Fibroblast of the conjunctiva (primary cell): ENCODE measurements at places on chromosomes 16 and 17.

DNA sequence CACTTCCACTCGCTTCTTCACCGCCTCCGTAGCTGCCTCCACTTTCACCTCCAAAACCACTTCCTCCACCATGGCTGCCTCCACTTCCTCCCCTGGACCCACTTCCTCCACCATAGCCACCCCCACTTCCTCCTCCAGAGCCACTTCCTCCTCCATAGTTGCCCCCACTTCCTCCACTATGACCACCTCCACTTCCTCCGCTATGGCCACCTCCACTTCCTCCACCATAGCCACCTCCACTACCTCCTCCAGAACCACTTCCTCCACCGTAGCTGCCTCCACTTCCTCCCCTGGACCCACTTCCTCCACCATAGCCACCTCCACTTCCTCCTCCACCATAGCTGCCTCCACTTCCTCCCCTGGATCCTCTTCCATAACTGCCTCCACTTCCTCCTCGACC lies 4.5 kb downstream of the KRT9 start:
- DNase-seq = no peak

GRCh38 chr17:2266865-2267228 lies 36.7 kb downstream of the SMG6 start:
- no peak for DNase-seq

- DNase-seq = no peak
Observed at GRCh38 chr17:58918072-58918471, 162.4 kb downstream of the PPM1E start.

GRCh38 chr17:80998748-80999535 lies 7.3 kb downstream of the CHMP6 start:
- DNase-seq = no peak

GRCh38 chr16:27840311-27841060 lies 223.0 kb downstream of the GSG1L start:
- DNase-seq = no peak

GRCh38 chr17:79325709-79326430 lies 251.2 kb downstream of the ENGASE start:
- no peak for DNase-seq

GRCh38 chr17:4533523-4534504 lies 21.4 kb downstream of the MYBBP1A start:
- no peak for DNase-seq

DNA sequence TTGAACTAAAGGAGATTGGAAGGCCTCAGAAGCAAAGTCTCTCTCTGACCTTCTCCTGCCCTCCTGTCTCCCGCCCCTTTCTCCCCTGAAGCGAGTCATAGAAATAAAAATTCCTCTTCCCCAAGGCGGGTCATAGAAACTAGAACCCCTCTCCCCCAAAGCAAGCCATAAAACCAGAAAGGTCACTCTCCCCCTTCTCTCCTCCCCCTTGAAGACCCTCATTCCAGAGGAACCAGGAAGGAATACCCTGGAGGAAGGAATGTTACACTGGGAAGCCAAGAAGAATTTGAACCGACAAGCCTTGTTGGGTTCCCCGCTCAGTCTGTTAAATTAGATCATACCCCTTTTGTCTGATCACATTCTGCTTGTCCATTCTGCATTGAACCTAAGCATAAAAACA lies 2.7 kb upstream of the GJC1 start:
- no peak for DNase-seq

- no peak for DNase-seq
Observed at GRCh38 chr17:80749611-80750010, 205.0 kb downstream of the RPTOR start.

DNA sequence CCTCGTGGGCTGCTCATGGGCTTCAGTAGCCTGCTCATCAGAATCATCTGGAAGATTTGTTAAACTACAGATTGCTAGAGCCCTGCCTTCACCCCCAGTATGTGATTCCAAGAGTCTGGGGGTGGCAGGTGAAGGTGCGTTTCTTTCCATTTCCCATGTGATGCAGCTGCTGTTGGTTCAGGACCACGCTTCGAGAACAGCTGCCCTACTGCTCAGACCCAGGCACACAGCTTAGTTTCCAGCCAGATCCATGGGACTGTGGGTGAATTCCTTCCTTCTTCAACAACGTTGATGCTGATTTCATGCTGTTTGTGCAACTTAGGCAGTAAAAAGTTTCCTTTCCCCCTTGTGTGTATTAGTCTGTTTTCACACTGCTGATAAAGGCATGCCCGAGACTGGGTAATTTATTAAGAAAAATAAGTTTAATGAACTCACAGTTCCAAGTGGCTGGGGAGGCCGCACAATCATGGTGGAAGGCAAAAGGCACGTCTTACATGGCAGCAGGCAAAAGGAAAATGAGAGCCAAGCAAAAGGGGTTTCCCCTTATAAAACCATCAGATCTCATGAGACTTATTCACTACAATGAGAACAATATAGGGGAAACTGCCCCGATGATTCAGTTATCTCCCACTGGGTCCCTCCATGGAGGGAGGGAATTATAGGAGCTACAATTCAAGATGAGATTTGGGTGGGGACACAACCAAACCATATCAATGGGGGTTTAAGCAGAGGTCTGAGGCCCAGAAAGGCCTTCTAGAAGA lies 159.2 kb downstream of the XYLT1 start:
- DNase-seq = no peak

- no peak for DNase-seq
Observed at GRCh38 chr17:9907131-9907530, 2.1 kb upstream of the RCVRN start.

DNA sequence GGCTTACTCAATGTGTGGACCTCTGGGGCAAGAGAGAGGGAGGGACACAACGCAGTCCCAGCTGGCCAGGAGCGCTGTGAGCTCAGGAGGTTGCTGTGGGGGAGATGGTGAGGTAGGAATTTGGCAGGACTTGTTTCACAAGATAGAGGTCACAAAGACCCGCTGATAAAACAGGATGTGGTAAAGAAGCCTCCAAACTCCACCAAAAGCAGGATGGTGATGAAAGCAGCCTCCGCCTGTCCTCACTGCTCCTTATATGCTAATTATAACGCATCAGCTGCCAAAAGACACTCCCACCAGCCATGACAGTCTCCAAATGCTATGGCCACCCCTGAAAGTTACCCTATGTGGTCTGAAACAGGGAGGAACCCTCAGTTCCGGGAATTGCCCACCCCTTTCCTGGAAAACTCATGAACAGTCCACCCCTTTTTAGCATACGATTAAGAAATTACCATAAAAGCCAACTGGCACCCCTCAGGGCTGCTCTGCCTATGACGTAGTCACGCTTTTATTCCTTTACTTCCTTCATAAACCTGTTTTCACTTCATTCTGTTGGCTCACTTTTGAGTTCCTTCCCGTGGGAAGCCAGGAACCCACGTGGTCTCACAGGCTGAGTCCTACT lies 5.3 kb upstream of the EIF4A3 start:
- no peak for DNase-seq

- DNase-seq = no peak
Observed at GRCh38 chr16:80063031-80063712, 462.6 kb upstream of the MAF start.

GRCh38 chr16:66569131-66569530 lies 2.9 kb downstream of the CMTM1 start:
- no peak for DNase-seq

DNA sequence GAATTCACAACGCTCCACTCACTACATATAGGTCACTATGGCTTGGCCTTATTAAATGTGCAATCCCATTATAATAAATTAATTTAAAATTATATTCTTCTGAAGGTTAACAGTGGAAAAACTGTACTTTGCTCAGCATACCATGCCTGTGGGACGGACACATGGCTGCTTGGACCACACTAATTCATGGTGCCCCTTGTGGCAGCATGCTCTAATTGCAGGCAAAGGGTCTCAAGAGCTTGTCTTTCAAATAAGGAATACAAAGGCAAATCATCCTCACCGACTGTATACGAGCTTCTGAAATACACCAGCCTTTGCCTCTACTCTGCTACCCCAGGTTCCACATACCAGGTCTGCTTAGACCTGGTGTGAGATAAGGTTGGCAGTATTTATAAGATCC lies 11.7 kb downstream of the SMPD3 start:
- DNase-seq = no peak

DNA sequence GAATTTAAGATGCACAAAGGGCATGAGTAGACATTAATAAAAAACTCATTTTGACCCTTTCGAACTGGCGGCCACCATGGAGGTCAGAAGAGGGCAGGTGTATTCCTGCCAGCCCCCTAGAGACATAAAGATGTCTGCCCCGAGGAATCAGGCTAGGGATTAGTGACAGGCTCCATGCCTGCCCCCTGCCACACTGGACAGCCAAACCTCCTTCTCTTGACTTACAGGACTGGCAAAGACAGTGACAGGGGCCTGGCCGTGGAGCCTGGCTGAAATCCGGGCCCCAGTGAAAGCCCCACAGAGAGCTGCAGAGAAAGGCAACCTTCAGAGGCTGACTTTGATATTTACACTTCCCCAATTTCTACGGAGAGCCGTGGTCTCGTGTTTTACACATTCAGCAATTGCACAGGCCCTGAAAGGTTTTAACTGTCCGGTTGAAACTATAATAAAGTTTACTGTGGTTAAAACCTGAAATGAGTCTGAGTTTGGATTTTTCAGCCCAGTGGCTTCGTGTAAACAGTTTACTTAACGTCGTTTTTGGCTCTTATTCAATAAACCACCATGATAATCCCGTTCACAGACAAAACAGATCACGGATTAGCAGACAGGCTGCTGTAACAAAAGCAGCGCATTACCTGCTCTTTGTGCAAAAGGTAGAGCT lies 243.9 kb upstream of the MYOCD start:
- no peak for DNase-seq

DNA sequence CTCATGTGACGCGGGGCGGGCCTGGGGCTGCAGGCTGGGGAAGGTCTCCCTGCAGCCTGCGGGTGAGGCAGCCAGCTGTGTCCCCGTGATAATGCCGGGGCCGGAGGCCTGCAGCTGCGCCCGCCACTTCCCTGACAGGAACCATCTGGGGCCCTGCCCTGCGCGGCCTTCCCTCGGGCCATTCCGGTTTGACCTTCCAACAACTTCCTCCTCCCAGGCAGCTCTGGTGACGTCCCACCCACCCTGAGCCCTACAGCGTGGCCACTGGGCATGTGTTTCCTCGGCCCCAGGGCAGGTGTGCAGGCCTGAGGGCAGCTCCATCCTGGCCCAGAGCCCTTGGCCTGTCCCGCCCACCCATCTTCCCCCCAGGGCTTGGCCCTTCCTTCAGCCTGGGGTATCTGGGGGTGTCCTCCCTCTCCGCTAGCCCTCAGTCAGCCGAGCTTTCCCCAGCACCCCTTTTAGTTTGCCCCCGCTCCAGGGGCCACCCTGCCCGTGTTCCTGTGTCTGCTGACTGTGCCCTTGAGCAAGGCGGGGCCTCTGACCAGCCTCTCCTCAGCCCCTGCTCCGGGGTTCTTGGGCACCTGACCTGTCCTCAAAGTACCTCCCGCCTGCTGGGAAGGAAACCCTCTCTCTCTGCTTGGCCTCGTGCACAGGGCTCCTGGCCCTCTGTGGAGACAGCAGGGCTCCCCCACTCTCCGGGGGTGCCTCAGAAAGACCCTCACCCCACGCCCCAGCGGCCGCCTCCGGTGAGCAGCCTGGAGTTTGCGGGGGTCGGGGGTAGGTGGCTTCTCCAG lies at the start of gene CBFA2T3:
Gene CBFA2T3 (minus strand): TSS at position 190 of the 794 bp plus-strand sequence. CDS start 400 bp downstream, outside the sequence.
- no peak for DNase-seq

- no peak for DNase-seq
Observed at GRCh38 chr17:76000016-76000754, 470 bp upstream of the CDK3 start.

DNA sequence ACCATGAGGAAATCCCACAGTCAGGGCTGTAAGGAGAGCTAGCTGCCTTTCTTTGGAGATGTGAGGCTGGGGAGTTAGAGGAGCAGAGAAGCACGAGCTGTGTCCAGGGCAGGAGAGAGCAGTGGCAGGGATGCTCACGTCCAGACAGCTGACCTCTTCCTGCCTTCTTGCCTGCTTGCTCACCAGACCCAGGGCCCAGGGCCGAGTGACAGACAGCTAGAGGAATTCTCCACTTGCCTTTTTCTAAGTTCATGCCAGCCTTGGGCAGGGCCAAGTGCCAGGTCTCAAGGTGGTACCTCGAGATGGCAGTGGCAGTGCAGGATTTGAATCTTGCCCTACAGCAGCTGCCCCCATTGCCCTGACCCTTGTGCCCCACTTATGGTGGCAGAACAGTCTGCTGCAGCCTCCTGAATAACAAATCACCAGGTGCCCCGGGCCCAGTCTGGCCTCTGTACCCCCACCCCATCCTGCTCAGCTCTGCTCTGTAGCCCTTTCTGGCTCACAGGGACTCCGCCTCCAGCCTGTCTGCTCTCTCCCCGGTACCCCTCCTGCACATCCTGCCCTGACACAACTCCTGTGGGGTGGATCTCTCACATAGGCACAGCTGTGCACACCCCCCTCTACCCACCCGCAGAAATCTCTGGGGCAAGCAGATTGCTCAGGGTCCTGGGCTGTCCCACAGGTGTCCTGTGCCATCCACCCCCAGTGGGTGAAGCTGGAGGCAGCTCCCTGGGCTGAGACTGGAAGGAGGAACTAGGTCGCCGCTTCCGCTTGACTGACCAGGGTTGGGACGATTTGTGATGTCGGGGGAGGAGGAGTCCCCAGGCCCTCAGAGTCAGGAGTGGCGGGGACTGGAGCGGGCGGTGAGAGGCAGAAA lies 25.9 kb downstream of the GRIN2C start:
- no peak for DNase-seq

- DNase-seq = no peak
Observed at GRCh38 chr17:38980490-38981217, 13.5 kb upstream of the FBXO47 start.
